Right ventricle myocardium superior (tissue), 1 donor: ENCODE measurements at places on chromosomes 1 and 21.

GRCh38 chr1:8351693-8352470 is 34.0 kb downstream of the SLC45A1 start:
- no peak for DNase-seq

GRCh38 chr1:212777151-212777550 is 14.4 kb downstream of the NSL1 start:
- DNase-seq, result no peak

- DNase-seq, result no peak
Measured at GRCh38 chr1:29823561-29823960, 587.2 kb downstream of the PTPRU start.

DNA sequence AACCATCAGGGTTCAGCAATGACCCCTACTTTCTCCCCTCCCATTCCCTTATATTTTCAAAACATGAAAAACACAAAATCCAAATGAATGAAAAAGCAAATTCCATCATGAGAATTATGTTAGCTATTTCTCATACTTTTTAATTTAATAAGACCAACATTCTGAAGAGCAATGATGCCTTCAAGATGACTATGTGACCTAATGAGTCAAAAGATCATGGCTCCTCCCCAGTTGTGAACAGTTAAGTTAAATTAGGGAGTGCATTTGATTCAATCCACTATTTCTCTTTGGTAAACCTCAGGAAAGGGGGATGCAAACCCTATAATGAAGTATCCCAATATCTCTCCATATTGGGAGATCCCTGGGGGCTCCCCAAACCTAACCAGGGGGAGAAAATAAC is 36.5 kb downstream of the PUM1 start:
- DNase-seq, result no peak

GRCh38 chr1:198765416-198765815 is 126.6 kb downstream of the PTPRC start:
- no peak for DNase-seq

- no peak for DNase-seq
Measured at GRCh38 chr1:29523576-29523975, 287.3 kb downstream of the PTPRU start.

- no peak for DNase-seq
Measured at GRCh38 chr1:94300731-94301130, 63.3 kb upstream of the ARHGAP29 start.

DNA sequence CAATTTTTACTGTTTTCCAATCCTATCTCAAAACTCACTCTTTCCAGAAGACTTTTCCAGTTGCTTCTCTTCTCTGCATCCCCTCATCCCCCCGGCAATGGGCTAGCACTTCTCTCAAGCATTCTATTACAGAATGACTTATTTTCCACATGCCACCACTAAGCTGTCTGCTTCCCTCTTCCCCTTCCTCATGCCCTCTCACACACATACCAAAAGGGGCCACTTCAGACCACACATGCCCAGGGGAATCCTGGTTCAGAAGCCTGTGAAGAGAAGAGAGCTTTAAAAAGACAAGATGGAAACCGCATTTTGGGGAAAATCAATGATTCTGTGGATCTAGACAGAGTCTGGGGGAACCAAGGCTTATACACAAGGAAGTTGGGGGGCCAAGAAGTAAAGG is 8.4 kb upstream of the LORICRIN start:
- DNase-seq, result no peak
